Umbilical cord (tissue), 2 donors: ENCODE measurements at places on chromosomes 6 and 20.

- no peak for DNase-seq
Observed at GRCh38 chr6:45086360-45087084, 241.6 kb upstream of the RUNX2 start.

DNA sequence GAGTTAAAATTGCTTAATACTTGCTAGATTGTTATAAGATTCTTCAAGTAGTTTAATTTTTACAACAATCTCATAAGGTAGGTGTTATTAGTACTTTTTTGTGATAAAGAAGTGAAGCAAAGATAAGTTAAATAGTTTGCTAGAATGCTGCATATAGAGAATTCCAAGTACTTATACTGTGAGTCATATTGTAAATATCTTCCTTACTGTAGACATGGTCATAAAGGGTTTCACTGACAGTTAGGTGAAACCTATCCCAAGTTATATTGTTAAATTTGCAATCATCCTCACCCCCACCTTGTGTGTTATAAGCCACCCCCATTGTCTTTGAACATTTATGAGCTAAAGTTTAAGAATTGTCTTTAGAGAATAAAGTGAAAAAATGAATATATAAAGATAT lies 142.0 kb downstream of the FAM83B start:
- no peak for DNase-seq

DNA sequence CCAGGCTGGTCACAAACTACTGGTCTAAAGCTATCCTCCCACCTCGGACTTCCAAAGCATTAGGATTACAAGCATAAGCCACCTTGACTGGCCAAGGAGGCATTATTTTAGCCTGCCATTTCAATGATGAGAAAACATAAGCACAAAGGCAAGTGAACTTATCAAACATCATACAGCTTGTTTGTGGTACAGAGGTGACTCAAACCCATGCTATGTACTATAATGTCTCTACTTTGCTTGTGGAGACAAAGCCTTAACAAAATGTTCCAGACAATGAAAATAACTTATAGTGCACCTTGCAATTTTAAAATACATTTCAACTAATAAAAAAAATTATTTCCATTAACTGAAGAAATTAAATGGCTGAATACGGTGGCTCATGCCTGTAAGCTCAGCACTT lies 26.2 kb downstream of the HDAC2 start:
- DNase-seq = no peak

DNA sequence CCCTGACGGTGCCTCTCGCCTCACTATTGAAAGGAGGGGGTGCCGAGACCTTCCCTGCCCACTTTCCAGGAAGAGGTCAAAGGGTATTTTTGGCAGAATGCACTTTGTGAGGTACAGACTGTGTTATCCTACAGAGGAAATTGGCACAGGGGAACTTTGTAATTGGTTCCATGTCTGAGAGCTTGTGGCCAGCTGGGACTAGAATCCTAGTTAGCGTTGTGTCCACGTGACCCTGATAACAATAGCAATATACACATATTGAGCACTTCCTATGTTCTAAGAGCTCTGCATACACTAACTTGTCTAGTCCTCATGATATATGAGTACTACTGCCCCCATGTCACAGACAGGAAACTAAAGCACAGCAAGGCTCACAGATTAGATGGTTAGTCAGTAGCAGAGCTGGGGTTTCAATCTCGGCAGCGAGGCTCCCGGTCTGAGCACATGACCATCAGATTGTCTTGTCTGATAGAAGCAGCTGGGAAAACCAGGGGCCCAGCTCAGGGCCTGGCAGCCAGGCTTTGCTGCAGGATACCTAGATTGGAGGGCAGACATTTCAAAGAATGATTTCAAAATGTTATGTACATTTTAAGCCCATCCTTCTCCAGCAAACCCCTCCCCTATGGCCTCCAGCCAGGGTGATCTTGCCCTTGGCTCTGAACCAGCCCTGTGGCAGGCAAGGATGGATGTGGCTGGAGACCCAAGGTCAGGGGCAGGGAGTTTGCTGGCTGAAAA lies 1.4 kb downstream of the MAPK13 start:
- DNase-seq = peak; percentile 88

DNA sequence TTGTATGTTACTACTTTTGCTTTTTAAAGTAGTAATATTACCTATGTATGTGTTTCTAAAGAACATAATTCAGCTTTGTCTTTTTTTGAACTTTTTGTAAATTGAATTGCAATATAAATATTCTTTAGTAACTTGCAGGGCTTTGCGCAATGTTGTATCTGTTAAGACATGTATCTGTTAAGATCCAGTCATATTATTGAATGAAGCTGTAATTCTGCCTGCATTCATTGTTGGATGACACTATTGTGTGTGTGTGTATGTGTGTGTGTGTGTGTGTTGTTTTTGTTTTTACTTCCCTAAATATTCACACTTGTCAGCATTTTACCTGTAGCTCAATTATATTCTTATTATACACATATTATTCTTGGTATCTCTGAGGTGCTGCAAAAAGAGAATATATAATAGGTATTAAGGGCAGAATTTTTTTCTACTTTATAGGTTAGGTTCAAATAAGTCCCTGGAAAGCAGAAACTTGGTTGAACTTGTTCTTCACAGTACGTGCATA lies 164.0 kb downstream of the MEI4 start:
- no peak for DNase-seq

- DNase-seq = no peak
Observed at GRCh38 chr6:82712389-82712788, 348.8 kb downstream of the TPBG start.

DNA sequence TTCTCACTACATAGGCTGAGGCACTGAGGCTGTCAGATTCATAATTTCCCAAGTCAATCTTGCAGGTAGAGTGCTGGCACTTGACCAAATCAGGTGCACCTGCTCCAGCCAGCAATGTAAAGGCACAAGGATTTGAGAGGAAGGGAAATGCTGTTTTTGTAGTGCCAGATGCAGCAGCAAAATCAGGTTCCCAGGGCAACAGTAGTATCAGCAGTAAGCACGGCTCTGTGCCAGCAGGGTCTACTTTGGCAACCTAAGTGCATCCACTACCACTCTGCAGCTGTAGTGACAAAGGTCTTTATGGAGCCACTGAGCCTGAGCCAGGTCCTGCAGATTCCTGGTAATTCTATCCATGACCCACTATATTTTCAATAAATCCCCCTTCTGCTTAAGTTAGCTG lies 329.5 kb downstream of the TPBG start:
- no peak for DNase-seq

GRCh38 chr20:47674686-47675085 lies 110.6 kb downstream of the SULF2 start:
- no peak for DNase-seq

GRCh38 chr6:139349464-139350020 lies 24.9 kb downstream of the CITED2 start:
- peak; percentile 73 for DNase-seq

DNA sequence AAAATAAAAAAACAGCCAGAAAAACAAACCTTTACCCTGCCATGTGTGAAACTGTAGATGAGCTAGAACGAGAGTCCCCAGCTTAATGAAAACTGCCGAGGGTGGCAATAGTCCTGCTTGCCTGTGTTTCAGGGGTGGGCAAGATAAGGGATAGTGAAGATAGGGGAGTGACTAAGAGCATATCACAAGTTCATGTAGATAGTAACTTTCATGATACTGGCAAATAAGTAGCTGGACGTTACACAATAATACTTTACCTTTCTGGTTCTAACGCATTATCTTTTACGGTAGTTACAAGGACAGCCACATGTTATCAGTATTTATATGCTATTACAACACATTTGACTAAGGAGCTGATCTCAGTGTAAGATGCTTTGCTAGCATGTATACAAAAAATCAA lies 9.3 kb upstream of the FBXO9 start:
- DNase-seq = no peak

DNA sequence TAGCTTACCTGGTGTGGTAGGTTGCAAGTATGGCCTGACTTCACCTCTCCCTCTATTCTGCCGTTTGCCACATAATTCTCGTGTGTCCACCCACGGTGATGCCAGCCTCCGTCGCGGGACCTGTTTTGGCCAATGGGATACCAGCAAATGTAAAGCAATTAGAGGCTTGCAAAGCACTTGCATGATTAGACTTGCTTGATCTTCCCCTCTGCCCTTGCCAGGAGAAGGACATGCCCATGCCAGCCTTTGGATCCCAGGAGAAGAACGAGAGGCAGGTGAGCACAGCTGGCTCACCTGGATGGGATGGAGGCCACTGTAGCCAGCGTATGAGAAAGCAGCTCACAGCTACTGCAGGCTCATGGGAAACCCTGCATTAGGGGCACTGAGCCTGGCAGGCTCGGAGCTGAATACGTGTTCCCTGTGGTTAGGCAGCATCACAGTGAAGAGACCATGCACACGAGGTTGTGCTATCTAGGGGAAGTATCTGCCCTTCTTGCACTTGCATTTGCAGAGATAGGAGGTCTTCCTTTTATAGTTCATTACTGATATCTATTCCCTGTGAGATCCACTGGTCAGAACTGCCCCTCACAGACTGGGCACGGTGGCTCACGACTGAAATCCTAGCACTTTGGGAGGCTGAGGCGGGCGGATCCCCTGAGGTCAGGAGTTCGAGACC lies 62.4 kb downstream of the TMEM242 start:
- DNase-seq = no peak

DNA sequence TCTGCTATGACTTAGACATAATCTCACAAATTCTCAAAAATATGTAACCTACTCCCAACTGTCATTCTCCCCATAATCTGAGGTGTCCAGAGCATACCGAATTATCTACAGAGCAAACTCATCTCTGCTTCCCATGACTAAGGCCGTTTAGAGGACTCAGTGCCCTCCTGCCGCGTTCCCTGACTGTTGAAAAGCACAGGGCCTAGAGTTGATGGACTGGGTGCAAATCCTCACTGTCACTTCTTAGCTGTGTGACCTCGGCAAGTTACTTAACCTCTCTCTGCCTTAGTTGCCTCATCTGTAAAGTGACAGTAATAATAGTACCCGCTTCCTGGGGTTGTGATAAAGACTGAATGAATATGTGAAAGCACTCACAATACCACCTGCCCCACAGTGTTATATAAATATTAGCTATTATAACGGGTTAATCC lies 4.7 kb upstream of the TUBB2A start:
- peak; percentile 34 for DNase-seq

DNA sequence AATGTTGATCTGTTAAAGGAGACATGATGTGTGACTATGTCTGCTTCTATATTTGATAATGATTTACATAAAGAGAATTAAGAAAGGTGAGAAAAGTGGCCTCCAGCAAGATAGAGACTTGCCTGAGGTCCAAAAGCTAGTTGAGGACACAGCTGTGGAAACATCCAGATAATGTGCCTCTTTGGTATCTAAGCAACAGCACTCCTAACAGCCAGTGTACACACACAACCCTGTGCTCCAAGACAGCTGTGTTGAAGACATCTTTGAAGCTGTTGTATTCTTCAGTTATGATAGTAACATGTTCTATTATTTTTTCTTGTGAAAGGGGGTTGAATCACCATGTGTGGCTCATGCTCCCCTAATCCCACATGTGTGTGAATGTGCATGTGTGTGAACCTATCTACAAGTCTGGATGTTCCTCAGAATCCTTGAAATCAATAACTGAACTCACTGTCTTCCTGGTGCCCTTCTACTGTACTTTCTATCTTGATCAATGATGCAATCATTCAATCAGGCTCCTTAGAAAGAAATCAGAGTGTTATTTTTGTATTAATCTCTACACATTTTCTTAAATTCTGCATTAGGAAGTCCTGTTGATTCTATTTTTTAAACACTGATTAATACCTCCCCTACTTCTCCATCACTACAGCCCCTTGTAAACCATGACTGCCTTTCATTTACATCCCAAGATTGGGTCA lies 116.7 kb upstream of the SSTR4 start:
- DNase-seq = no peak

GRCh38 chr6:125231133-125231532 lies 70.6 kb downstream of the HDDC2 start:
- DNase-seq = no peak

DNA sequence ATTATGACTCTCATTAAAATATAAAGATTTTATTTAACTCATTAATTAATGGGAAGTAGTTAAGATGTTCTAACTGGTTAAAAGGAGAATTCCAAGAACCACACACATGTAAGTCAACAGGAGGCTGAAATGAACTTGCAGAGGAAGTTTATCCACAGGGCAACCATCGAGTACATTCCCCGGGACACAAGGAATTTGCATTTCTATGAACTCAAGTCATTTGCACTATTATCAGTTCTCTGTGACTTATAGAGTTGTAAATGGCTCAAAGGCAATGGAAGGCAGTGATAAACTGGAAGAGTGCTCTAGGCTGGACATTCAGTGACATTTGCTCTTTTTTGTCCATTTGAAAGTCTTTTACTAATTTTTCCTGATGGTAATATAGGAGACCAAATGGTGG lies 97.4 kb downstream of the SNX5 start:
- DNase-seq = no peak

GRCh38 chr6:159074876-159075275 lies 30.1 kb upstream of the TAGAP start:
- no peak for DNase-seq

GRCh38 chr6:144248476-144249301 lies 36.4 kb upstream of the UTRN start:
- DNase-seq = peak; percentile 75

GRCh38 chr6:69792292-69792691 lies 4.5 kb downstream of the LMBRD1 start:
- no peak for DNase-seq

DNA sequence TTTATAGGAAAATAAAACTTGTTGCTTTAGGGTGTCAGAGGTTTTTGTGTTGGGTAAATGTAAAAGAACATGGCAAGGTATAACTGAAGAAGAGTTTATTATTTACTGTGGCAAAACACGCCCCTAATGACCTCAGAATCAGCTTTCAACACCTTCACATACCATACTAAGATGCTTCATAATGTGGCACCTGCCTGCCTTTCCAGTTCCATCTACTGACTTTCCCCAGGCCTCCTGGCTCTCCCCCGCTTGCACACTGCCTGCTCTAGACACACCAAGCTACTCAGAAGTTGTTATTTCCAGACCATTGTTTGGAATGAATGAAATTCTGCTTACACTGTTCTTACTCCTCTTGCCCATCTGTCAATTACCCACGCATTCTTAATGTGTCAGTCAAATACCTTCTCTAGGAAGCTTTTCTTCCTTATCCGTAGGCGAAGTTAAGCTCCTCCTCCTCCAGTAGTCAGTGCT lies 1.8 kb downstream of the TIAM2 start:
- DNase-seq = no peak

DNA sequence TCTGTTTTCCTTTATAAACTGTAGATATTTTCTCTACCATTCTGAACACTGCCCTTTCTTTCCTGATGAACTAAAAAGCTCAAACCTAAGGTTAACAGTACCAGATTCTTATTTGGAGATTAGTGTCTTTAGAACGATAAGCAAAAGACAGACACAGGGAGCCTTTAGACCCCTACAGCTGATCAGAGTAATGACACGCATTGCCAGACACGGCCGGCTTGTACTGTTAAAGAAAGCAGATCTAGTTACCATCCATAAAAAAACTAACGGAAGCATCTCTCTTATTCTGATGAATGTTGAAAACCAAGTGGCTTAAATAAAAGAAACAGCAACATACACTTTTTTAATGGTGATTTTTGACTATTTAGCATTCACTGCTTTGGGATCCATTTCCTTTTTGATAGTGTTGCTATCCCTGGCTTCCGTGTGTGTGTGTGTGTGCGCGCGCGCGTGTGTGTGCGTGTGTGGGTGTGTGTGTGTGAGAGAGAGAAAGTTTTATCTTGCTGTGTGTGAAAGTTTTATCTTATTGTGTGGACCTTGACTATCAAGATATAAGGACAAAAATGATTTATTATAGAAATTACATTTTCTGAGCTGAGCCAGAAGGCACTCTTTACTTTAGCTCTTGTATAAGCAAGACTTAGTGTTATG lies 95.6 kb upstream of the SLC35B3 start:
- DNase-seq = peak; percentile 23

GRCh38 chr20:38950254-38950653 lies 11.9 kb upstream of the DHX35 start:
- no peak for DNase-seq

GRCh38 chr20:24537210-24537609 lies 67.8 kb downstream of the SYNDIG1 start:
- DNase-seq = no peak
